ENCODE measurements at places on chromosomes 3 and 15.

DNA sequence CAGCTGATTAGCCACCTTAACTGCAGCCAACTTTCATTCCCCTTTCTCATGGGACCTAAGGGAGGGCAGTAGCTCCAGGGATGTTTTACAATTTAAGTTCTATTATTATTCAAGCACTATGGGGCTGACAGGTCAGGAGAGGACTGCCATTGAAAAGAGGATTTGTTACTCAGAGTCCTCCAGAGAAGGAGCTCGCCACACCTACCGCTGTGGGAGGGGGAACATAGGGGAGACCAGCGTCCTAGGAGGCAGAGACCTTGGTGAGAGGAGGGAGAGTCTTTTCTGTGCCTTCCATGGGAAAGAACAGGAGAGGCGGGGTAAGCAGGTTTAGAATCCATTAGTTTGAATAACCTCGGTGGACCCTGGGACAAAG lies 14.4 kb downstream of the ATP10A start:
- no peak for DNase-seq

GRCh38 chr3:100782348-100782747 lies 73.1 kb downstream of the TFG start:
- DNase-seq: no peak

DNA sequence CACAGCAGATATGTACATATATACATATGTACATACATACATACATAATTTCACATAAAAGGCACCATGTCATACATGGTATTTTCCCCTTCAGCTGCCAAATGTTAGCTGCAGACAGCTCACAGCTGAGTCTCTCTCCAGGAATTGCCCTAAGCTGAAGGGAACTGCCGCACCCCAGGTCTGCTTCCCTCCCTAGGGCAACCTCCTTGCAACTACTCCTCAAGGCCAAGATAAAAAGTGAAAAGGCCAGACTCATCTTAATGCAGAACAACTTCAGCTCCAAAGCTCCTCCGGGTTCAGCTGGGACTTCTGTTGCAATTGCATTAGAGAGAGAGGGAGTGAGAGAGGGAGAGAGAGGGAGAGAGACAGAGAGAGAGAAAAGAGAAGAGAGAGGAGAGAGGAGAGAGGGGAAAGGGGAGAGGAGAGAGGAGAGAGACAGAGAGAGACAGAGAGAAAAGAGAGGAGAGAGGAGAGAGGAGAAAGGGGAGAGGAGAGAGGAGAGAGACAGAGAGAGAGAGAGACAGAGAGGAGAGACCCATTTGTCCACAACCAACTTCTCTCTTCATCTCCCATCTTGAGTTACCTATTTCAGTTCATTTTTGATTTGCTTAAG lies 143.4 kb upstream of the HES1 start:
- DNase-seq: no peak

GRCh38 chr3:106302451-106303221 lies 433.8 kb upstream of the CBLB start:
- DNase-seq: no peak

- DNase-seq: no peak
These were observed 27.9 kb downstream of the EIF1B start for GRCh38 chr3:40337136-40338108.

GRCh38 chr3:79204351-79204750 lies 563.4 kb downstream of the ROBO1 start:
- no peak for DNase-seq

DNA sequence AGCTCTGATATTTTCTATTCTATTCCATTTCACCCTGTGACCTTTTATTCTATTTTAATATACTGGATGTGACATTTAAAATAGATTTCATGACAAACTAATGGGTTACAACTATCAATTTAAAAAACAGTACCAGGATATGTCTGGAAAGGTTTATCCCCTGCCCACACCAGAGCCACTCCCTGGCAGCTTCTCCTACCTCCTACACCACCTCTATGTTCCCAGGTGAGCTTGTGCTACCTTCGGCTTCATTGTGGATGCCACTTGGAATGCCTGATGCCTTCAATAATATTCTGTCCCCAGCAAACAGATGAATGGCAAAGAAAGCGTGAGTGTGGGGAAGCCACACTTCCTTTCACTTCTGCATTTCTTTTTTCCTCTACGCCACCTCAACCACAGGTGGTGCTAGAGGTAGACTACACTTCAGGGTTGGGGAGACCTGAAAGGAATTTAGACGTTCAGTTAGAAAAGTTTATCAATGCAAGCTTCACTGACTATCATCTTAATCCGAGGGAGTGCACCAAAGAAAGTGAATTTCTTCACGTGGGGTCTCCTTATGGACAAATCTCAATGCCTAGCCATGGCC lies 213.0 kb downstream of the SSR3 start:
- DNase-seq: no peak

- DNase-seq: no peak
These were observed 20.8 kb upstream of the HCN4 start for GRCh38 chr15:73389539-73389938.

DNA sequence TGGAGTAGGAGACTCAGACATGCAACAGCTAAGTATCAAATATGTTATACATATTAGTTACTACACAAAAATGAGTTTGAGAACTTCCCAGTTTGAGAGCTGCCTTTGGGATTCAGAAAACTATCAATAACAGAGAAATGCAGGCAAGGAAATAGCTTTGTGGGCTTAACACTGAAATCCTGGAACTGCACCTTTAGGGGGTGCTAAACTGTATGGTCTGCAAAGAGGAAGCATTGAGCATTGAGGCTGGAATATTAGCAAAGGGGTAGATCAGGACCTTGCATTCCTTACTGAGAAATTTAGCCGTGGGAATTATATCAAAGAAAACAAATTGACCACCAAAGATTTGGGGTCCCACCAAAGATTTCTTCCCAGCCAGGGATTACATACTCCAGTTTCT lies 580.0 kb downstream of the ZNF385D start:
- DNase-seq: no peak

GRCh38 chr3:30986551-30986950 lies 92.1 kb upstream of the GADL1 start:
- DNase-seq: no peak

- DNase-seq: no peak
These were observed 30.7 kb downstream of the SEMA7A start for GRCh38 chr15:74402873-74403587.

DNA sequence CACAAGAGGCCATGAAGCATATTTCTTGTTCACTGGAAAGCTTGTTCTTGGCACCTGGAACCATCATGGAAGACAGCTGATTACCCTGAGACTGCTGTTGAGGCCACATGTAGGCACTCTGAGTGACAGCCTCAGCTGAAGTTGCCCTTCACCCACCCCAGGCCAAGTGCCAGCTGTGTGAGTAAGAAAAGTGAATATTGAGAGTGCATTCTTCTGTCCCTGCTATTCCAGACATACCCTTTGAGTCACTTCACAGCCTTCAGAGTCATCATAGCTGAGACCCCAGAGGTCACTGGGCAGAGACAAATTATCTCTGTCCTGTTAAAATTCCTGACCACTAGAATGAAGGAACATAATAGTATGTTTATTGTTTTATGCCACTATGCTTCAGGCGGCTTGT lies 79.6 kb downstream of the NFKBIZ start:
- no peak for DNase-seq

- no peak for DNase-seq
These were observed 253.3 kb downstream of the MBNL1 start for GRCh38 chr3:152522036-152522435.

DNA sequence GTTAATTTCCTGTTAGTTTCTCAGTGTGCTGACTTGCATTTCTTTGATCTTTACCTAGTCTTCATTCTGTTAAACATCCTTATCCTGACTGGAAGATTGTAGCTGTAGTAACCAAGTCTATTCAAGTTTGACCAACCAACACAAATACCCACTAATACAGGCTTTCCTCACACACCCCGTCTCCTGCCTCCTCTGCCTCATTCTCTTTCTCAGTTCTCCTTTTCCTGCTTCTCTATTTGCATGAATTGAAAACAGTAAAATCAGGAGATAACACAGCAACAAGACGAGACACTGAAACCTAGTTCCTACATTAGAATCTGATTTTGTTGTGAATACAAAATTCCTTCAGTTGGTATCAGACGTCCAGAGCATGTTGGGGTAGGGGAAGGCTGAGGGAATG lies 116.9 kb upstream of the ARPP21 start:
- no peak for DNase-seq

DNA sequence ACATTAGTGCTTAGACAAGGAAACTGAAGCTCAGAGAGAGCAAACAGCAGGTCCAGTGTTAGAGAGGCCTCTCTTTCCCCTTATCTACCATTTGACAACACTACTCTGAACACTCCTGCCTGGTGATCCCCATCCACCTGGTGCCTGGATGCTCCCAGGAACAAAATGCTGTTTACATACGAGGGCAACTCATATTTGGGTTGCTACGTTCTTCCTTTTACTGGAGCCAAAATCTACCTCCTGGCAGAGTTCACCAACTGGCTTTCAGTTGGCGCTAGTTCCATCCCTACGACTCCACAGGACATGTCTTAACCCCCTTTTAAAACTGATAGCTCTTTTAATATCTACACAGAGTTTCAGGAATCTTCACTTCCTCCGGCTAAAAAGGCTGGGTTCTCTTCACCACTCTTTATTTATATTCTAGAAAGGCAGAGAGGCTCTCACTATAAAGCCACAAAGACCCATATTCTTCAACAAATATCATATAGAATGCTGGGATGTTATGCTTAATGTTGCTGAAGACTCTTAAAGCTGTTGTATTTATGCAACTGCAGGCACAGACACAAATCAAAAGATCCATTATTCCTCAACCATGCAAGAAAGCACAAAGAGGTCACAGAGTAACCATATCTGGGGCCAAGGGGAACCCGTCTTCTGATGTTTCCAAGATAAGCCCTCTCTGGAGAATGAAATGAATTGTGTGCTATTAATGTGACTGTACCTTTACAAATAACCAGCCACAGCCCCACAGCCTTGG lies 47.9 kb downstream of the CCNB2 start:
- DNase-seq: no peak

Data from DMS79 (cell line).